ENCODE measurements at places on chromosomes 2 and 18.

- DNase-seq: no peak
Measured at GRCh38 chr2:46181789-46182530, 115.2 kb upstream of the EPAS1 start.

DNA sequence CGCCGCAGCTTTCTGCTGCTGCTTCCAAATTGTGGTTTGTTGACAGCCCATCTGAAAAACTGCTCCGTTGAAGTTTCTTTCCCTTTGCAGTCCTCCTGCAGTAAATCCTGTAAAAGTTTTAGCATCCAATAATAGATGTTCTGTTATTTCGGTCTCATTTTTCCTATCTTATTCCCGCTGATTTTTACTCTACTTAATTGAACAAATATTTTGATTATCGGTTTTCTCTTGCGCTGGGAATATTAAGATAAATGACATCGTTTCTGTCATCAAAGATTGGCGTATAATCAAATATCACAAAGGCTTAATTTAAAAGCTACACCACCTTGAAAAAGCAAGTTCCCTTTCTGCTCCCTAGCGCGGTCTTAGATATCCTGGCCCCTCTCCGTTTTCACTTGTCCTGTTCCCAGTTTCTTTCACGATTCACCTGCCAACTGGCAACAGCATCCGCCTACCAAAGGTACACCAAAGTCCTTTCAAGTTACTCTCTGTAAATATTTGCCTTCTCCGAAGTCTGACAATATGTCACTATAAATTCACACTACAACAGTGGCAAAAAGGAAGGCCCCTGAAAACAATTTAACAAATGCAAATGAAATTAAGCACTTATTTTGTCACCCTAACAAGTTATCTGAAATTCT is 1.0 kb upstream of the STRN start:
- no peak for DNase-seq

GRCh38 chr2:155830817-155831579 is 501.5 kb downstream of the NR4A2 start:
- no peak for DNase-seq

- no peak for DNase-seq
Measured at GRCh38 chr18:36887864-36888263, 58.9 kb downstream of the KIAA1328 start.

- DNase-seq: no peak
Measured at GRCh38 chr18:67615876-67616275, 99.4 kb upstream of the DSEL start.

GRCh38 chr18:3624935-3625741 is 175.2 kb downstream of the TGIF1 start:
- DNase-seq: peak; percentile 62

DNA sequence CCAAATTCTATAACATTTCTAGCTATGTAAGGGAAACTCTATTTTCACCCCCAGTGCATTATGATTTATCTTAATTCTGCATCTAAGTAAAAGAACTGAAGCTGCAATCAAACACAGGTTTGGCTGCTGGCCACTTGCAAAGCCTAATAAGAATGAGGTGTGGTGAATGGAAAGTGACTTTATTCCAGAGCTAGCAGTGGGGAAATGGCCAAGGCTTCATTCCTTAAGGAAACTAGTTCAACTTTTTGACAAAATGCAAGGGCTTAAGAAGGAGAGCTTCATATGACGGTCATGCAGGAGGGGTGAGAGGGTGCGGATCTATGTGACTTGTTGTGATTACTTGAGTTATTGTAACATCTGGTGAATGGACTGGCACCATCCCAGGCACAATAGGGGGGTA is 1802.0 kb downstream of the SUCLG1 start:
- no peak for DNase-seq

DNA sequence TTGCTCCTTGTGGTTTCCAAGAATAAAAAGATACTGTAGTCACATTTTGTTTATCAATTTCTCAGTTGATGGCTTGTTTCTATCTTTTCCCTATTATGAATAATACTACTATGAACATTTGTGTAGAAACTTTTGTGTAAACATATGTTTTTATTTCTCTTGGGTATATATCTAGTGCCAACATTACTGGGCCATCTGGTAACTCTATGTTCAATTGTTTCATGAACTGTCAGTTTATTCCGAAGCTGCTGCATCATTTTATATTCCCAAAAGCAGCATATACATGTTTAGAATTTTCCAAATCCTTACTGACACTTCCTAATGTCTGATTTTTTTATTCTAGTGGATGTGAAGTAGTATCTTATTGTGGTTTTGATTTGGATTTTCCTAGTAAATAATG is 737.6 kb upstream of the TMEFF2 start:
- DNase-seq: no peak

- no peak for DNase-seq
Measured at GRCh38 chr2:6139142-6139541, 447.0 kb downstream of the SOX11 start.

GRCh38 chr2:237501892-237502513 is 15.0 kb downstream of the MLPH start:
- DNase-seq: no peak

GRCh38 chr18:69494841-69495240 is 94.2 kb downstream of the DOK6 start:
- no peak for DNase-seq

GRCh38 chr18:48740068-48740440 is 201.2 kb downstream of the CTIF start:
- DNase-seq: no peak

- no peak for DNase-seq
Measured at GRCh38 chr2:121043827-121044222, 241.2 kb downstream of the TFCP2L1 start.

DNA sequence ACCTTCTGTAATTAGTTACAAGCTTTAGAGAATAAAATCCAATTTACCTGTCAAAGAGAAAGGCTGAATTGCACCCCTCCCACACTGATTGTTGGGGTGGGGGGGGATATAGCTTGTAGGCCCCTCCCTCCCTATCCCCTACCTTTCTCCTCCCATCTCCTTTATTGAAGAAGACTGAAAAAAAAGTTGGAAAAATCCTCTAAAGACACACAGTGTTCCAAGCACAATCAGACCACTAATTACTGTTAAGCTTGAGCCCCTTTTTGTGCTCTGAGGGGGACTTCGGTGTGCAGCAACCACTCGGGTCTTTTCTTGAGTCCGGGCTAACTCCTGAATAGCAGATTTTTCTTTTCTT is 43.0 kb upstream of the FZD5 start:
- DNase-seq: no peak

GRCh38 chr18:46910856-46911255 is 6.5 kb downstream of the PIAS2 start:
- no peak for DNase-seq

GRCh38 chr2:178865146-178865936 is 58.1 kb upstream of the TTN start:
- no peak for DNase-seq

DNA sequence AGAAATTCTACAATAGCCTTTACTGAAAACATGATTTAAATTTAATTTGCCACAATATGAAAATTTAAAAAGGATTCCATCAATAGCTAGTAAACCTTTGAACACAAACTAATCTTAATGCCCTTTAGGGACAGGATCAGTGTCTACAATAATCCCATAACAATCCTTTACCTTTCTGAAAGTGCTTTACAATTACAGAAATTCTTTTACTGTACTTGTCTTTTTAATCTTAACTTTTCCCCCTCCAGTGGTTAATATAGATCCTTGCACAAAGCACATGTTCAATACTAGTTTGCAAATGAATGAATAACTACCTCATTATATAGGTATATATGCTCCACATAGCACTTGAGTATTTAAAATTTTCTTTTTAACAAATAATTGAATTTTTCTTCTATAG is 122.6 kb downstream of the PLEKHA3 start:
- DNase-seq: no peak

DNA sequence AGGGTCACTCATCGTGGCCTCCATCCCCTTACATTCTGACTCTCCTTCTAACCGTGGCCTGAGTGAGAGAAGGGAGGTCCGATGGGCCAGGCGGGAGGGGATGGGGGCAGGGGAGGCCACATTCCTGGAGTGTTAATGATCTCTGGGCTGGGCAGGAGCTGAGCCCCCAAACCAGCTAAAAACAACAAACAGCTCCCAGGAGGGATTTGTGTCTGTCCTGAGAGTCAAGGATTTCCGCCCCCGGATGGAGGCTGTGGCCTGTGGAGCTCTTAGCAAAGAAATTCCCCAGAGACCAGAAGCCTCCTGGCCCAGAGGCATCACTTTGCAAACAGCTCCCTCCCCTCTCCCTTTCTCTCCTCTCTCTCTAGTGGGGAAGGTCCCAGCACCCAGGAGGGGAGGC is 23.5 kb downstream of the EMX1 start:
- DNase-seq: no peak

GRCh38 chr2:216508229-216508628 is 9.6 kb downstream of the RPL37A start:
- no peak for DNase-seq

Measured in CD4-positive, alpha-beta T cell treated with Interleukin-12 subunit alpha and Interleukin-12 subunit beta, for 1 hour (primary cell).